ENCODE measurements at places on chromosomes 7 and 10.
A peak's percentile ranks its signal among the peaks of the same experiment; 100 is the strongest.

DNA sequence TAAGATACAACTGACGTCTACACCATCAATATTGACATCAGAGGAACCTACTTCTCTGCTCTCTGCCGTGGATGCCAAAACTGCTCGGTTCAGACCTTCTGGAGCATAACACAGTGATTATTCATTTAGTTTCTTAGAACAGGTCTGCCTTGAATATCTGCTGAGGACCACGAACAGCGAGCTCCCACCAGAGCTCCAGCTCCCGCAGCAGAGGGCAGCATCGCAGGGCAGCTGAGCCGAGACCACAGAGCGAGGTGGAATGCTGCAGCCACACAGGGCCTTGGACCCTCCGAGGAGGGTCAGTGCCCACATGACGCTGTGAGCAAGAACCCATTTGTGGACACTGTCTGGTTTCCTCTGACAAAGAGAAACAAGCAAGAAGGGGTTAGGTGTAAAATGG lies 6.8 kb downstream of the VIPR2 start:
- H3K4me1 ChIP-seq: no peaks in the 10 kb centered on the region
- H3K4me3 ChIP-seq: no peak overlapping the region
- no peaks in the 10 kb centered on the region for H3K27me3 ChIP-seq

DNA sequence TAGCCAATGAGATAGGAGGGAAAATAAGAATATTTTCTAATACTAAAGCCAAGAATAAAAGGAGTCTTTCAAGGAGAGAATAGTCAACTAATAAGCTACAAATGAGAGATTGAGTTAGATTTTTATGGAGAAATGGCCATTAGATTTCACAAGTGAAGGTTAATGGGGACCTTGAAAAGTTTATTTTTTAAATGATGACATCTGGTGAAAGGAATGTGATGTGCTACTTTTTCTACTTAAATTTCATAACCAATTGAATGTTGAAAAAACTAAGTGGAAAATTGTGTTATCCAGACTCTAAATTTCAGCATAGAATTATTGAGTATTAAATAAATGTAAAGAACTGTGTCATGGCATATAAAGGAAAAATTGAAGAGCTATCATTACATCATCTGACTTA lies 125.7 kb downstream of the TSPAN12 start:
- H3K36me3 ChIP-seq: no peaks in the 10 kb centered on the region
- no peak overlapping the region for H3K27ac ChIP-seq
- DNase-seq: no peak
- H3K27me3 ChIP-seq: no peaks in the 10 kb centered on the region
- H3K4me1 ChIP-seq: no peaks in the 10 kb centered on the region

DNA sequence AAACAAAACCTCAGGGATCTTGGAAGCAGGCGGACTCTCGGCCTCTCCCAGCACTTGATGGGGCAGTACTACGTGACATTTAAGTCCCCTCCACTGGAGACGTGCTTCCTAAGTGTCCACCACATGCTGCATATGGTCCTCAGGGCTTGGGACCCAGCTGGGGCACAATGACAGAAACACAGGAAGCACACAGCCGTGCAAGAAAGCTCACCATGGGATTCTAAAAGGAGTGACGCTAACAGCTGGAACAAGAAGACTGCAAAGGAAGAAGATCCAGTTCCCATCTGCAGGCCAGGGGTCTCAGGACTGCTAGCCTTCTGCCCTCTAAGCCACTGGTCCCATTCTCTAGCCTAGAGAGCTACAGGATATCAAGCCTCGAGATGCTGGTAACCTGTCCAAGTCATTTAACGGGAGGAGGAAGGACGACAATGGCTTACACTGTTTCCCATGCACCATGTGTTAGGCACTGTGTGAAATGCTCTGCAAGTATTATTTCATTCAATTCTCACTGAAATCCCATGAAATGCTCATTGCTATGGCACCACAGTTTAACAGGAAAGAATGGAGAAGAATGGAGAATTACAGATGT lies 61.1 kb downstream of the KCNMA1 start:
- no peak overlapping the region for H3K4me3 ChIP-seq
- peaks cover 5% of the 10 kb centered on the region for H3K4me1 ChIP-seq
- H3K36me3 ChIP-seq: no peaks in the 10 kb centered on the region
- no peaks in the 10 kb centered on the region for H3K27me3 ChIP-seq
- H3K27ac ChIP-seq: no peak overlapping the region
- no peak for DNase-seq

GRCh38 chr7:22109761-22110160 lies 164.1 kb upstream of the CDCA7L start:
- H3K4me1 ChIP-seq: no peaks in the 10 kb centered on the region
- H3K27me3 ChIP-seq: no peaks in the 10 kb centered on the region
- no peak for DNase-seq

GRCh38 chr7:32957326-32958045 lies at the start of gene FKBP9:
Gene FKBP9, plus strand, starts transcription at chr7:32957440. Its CDS starts 134 bp downstream, at chr7:32957574.
- H3K4me3 ChIP-seq: peak within 1 kb of the TSS; percentile 68
- no peaks in the 10 kb centered on the region for H3K27me3 ChIP-seq
- H3K4me1 ChIP-seq: no peaks in the 10 kb centered on the region
- no peaks in the 10 kb centered on the region for H3K36me3 ChIP-seq

GRCh38 chr10:122096705-122097104 lies 107.7 kb downstream of the TACC2 start:
- H3K4me3 ChIP-seq: no peak overlapping the region
- no peaks in the 10 kb centered on the region for H3K27me3 ChIP-seq
- no peak for DNase-seq
- peak overlapping the region; percentile 39 for H3K27ac ChIP-seq
- no peaks in the 10 kb centered on the region for H3K4me1 ChIP-seq
- no peaks in the 10 kb centered on the region for H3K36me3 ChIP-seq

DNA sequence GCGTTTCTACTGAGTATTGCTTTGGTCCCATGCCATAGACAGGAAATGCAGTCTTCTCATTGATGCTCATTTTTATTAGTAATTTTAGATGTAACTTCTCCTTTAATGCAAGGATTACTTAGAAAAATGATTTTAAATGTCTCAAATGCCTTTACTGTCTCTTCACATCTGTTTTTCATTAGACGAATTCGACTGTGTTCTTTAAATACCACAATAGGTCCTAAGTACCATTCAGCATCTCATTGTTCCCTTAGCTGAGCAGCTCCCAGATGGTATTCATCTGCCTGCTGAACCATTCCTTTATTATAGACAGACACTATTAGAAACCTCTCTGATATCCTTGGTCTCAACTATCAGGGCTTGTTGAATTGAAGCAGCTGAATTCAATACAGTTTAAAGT lies 113.6 kb downstream of the LSMEM1 start:
- H3K36me3 ChIP-seq: no peaks in the 10 kb centered on the region
- peaks cover 5% of the 10 kb centered on the region for H3K4me1 ChIP-seq
- no peak for DNase-seq
- H3K27ac ChIP-seq: no peak overlapping the region
- H3K27me3 ChIP-seq: no peaks in the 10 kb centered on the region
